ENCODE measurements at places on chromosomes 7 and 10.

GRCh38 chr10:5514226-5514850, 10.4 kb upstream of the CALML3 start:
- no peak for DNase-seq

DNA sequence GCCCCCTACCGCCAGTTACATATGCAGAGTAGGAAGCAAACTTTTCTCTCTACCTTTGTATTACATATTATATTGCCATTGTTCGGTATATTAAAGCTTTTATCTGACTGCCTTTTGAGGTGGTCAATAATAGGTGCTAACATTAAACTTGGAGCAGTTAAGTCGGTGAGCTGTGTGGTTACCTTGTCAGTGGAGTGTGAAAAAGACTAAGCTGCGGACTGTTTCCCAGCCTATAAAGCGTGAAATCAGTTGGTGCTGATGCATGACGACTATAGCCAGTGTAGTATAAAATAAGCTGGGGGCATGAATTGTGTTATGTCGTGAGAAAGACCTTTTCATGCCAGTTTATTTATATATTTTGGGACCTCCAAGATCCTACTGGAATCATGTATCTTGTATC, 33.7 kb downstream of the R3HCC1L start:
- no peak for DNase-seq

DNA sequence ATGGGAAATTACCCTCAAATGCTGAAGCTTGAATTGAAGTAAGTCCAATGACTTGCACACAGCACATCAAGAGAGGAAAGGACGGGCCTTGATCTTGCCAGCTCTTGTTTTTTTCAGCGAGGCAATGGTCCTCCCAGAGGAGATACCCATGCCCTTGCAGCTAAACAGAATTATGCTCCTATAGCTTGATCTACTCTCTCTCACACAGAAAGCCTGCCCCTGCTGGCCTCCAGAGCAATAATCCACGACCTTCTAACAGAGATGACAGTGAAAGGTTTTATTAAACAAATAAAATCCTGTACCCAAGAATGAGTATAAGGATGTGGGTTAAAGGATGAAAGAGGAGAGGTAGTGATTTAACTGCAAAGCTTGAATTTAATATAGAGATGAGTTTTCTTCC, 268.0 kb downstream of the ADRA2A start:
- DNase-seq, result no peak

DNA sequence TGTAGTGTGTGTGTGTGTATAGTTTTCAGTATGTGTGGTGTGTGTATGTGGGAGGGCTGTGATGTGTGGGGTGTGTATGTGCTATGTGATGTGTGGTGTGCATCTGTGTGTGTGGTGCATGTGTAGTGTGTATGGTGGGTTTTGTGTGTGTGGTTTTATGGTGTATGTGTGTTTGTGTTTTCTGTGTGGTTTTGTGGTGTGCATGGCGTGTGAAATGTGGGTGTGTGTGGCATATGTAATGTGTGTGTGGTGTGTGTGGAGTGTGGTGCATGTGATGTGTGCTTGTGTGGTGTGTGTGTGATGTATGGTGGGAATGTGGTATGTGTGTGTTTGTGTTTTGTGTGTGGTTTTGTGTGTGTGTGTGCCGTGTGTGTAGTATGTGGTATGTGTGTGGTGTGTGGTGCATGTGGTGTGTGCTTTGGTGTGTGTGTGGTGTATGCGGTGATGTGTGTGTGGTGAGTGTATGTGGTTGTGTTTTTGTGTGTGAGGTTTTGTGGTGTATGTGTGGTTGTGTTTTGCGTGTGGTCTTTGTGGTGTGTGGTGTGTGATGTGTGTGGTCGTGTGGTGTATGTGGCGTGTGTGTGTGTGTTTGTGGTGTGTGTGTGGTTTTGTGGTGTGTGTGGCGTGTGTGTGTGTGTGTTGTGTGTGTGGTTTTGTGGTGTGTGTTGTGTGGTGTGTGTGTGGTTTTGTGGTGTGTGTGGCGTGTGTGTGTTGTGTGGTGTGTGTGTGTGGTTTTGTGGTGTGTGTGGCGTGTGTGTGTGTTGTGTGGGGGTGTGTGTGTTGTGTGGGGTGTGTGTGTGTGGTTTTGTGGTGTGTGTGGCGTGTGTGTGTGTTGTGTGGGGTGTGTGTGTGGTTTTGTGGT, 18.0 kb upstream of the PPP2R2D start:
- no peak for DNase-seq

- no peak for DNase-seq
These were observed 63.2 kb upstream of the KLF6 start for GRCh38 chr10:3848005-3848774.

- no peak for DNase-seq
These were observed 124.4 kb upstream of the TCERG1L start for GRCh38 chr10:131435760-131436457.

- DNase-seq, result no peak
These were observed 35.9 kb upstream of the TUBB8 start for GRCh38 chr10:85044-85443.

DNA sequence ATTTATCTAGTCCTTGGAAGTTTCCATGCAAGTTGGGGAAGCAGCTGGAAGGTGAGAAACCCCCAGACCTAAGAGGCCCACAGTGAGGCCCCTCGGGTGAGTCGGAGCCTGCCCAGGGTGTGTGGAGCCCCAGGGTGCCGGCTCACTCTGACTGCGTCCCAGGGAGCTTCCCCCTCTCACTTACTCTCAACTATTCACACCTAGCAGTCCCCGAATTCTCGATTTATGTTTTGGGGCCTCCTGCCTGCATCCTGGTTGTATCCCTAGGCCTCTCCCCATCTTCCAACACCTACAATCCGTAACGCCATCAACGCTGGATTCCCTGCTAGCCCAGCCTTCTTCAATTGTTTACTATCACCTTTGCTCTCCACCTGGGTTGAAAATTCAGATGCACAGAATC, 63.9 kb downstream of the PRKAG2 start:
- DNase-seq, result no peak

DNA sequence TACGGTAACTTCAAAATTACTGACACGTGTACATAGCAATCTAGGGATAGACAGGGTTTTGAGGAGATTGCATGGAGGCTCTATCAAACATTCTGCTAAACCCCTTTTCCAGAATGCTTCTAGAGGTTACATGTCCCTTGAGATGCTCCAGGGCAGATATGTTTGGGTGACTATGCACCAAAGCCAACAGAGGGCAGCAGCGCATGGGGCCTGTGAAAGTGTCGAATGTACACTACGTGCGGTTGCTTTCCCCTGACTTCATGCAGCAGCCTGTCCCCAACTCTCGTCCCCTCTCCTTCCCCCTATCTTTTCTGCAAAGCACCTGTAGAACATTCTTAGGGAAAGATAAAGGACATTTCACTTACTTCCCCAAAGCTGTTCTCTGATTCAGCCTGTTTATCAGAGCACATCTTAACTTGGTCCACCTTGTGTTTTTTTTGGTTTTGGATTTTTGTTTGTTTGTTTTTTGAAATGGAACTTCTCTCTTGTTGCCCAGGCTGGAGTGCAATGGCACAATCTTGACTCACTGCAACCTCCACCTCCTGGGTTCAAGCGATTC, 90.2 kb downstream of the UBE3C start:
- DNase-seq, result peak; percentile 41

- DNase-seq, result peak; percentile 69
These were observed 460 bp downstream of the ANXA11 start for GRCh38 chr10:80204677-80205476.

DNA sequence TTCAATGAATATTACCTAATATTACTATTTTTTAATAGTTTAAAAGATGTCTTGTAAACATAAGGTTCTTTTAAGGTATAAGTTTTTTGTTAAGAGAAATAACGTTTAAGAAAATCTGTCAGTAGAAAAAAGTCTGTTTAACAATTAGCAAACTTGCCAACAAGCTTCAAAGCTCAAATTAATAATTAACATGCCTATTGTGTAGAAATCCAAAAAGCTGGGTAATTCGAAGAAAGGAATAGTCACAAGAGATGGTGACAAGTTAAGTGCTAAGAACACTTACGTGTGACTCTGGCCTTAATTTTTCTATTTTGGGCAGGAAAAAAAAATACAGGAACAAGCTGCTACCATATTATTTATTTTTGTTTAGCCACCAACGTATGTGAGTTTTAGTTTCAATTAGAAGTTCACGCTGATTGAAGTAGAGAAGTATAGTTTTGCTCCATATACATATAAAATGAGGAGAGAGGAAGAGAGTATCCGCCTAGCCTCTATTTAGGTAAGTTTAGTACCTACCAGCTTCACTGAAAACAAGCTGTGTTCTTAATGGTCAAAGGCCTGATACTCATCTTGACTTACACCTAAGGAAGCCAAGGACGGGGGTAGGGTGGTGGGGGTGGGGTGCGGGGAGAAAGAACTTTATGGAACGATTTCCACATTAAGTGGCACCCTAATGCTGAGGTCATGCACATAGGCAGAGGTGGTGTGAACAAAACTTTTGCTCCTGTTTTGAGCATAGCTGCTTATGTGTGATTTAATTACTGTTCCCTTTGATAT, 43.4 kb upstream of the AGBL3 start:
- DNase-seq, result no peak

- DNase-seq, result no peak
These were observed 13.5 kb downstream of the ECHDC3 start for GRCh38 chr10:11755512-11756263.

DNA sequence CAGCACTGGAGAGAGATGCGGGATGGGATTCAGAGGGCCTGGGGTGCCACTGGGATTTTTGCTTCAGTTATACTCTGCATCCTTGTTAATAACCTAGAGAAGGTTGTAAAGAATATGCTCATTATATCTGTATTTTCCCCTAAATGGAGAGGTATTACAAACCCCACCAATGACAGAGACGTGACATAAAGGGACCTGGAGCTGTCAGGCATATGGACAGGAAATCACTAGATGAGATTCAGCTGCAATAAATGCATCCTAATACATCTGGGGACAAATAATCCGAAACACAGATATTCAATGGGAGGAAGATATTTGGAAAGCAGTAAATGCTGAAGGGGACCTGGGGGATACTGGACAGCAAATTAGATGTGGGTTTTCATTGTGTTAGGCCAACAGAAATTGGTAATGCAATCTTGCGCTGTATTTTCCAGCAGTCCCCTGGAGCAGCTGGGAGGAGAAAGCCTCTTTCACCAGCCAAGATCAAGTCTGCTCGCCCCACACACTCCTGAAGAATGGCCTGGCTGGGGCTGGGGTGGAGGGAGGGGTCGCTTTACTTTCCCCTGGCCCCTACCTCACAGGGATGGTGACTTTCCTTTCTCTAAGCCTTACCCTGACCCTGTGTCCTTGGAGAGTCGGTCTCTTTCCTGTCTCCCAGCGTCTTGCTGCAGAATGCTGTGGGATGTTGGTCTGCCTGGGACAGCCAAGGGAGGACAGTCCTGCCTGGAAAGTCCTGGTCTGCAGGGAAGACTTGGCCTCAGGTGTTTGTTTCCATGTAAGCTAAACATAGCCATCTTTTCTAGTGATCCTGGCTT, 653.8 kb downstream of the LRMDA start:
- no peak for DNase-seq

DNA sequence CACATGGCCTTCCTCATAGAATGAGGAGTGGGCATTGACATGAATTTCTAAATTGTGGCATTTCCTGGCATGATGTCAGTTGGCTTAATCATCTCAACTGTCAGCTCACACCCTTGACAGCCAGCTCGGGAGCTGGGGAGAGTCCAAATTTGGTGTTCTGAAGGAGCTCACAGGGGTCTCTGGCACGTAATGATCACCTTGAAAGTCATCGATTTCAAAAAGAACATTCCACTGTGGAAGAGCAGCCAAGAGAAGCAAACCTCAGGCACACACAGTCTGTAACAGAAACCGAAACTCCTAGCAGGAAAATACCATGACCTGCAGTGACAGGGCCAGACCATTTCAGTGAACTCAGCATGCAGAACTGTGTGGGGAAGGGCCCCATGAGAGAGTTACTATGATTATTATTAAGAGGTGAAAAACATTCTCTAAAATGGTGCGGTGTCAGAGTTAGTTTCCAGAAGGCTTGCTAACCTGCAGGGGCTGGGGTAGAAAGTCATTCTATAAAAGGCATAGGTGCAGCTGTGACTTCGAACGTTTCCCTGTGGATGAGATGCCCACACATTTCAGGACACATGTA, 26.4 kb upstream of the KLF6 start:
- DNase-seq, result no peak

GRCh38 chr10:81498011-81498551, 376.9 kb upstream of the NRG3 start:
- DNase-seq, result no peak

All from K562 (cell line).